NCI-H446 treated with DMSO at 0.1 percent for 48 hours (cell line): ENCODE measurements at places on chromosomes 16 and 17.

GRCh38 chr17:80819422-80820164 is 172.0 kb upstream of the CHMP6 start:
- no peak for DNase-seq

DNA sequence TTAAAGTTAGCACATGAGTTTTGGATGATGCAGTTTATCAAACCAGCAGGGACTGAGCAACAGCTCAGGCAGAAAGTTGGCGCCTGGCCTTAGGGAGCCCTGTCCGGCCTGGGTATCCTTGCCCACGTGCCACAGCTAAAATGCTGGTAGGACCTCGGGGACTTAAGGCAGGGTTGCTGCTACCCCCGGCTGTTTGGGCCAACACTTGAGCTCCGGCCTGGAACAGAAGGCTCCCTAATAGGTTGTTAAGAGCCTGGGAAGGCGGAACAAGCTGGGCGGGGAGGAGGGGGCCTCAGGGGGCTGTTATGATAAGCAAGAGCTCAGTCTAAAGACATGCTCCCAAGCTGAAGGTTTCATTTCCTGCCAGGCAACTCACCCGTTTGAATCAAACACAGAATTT is 39.7 kb downstream of the CUEDC1 start:
- no peak for DNase-seq

DNA sequence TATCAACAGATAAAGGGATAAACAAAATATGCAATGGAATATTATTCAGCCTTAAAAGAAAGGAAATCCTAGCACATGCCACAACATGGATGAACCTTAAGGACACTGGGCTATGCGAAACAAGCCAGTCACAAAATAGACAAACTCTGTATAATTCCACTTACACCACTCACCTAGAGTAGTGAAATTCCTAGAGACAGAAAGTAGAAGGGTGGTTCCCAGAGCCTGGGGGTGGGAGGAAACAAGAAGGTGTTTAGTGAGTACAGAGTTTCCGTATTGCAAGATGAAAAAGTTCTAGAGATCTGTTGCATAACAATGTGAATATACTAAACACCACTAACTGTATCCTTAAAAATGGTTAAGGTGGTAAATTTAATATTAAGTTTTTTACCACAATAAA is 10.0 kb downstream of the SPOP start:
- DNase-seq = no peak

GRCh38 chr17:45997624-45998023 is 1.4 kb upstream of the STH start:
- DNase-seq = no peak

DNA sequence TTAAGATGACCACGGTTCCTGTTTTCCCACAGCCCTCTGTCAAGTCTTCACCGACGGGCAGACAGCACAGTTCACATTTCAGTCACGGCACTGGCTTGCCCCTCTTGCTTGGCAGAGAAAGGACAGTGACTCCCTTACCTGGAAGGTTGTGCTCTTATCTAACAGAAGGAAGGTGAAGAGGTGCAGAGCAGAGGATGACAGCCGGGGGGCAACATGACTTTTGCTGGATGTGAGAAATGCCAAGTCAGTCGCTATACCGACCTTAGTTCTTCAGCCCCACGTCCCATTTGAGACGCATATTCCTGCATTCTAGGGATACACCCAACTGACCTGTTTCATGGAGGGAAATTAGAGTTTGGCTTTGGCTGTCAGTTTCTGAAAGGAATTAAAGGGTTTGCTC is 492.3 kb downstream of the NPIPA7 start:
- no peak for DNase-seq

- no peak for DNase-seq
Observed at GRCh38 chr17:36629970-36630502, 28.7 kb downstream of the MRM1 start.

GRCh38 chr17:59642565-59642964 is 22.9 kb downstream of the CLTC start:
- DNase-seq = no peak

- DNase-seq = no peak
Observed at GRCh38 chr16:54430491-54431030, 144.0 kb upstream of the IRX3 start.

GRCh38 chr16:50731130-50731988 is 10.5 kb upstream of the CYLD start:
- DNase-seq = no peak

GRCh38 chr17:33229499-33229898 is 63.6 kb downstream of the ASIC2 start:
- DNase-seq = no peak

DNA sequence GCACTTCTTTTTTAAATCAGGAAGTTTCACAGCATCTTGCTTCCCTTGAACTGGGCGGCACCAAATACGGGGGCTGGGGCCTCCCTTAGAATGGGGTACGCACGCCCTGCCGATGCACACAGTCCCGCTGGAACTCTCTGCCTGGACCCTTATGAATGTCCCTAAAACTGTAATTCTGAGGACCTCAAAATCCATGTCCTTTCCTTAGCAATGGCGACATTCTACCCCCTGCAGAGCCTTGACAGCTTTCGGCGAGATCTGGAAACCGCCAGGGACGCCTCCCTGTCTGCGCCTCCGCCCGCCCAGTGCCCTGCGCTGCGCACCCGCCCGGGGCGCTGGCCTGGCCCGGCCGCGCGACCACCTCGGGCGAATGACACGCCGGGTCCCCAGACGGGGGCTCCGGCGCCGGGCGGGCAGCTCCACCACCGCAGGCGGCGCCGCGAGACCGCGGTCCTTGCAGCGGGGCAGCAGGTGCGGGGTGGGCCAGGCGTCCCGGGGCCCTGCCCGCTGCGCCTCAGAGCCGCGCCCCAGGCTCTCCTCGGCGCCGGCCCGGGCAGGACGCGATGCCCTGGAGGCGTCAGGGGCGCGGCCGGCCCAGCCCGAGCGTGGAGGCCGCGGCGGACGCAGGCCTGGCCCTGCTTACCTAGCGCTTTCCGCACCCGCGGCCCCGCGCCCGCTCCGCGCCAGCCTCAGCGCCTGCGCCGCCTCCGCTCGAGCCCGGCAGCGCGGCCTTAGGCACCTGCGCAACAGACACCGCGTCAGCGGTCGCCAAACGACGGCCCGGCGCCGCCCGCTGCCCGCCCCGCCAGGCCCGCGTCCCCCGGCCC is 548 bp downstream of the HAGH start:
- DNase-seq = no peak

DNA sequence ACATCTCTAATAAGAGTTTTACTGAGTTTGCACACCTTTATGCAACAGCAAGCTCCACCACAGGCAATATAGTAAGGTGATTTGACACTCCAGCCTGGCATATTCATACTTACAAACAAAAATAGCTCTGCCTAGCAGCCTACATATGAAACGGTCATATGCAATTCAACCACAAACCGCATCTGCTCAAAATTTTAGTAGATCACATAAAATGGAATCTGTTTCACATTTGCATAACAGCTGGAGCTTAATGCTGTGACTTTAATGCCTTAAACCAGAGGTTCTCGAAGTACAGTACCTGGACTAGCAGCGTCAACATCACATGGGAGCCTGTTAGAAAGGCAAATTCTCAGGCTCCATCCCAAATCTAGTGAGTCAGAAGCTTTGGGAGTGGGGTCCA is 578.4 kb downstream of the CDH11 start:
- no peak for DNase-seq

GRCh38 chr17:44400226-44400847 is 10.9 kb upstream of the ITGA2B start:
- DNase-seq = no peak

GRCh38 chr16:86016201-86016965 is 117.4 kb downstream of the IRF8 start:
- no peak for DNase-seq

GRCh38 chr17:58088624-58089023 is 5.4 kb downstream of the DYNLL2 start:
- no peak for DNase-seq

DNA sequence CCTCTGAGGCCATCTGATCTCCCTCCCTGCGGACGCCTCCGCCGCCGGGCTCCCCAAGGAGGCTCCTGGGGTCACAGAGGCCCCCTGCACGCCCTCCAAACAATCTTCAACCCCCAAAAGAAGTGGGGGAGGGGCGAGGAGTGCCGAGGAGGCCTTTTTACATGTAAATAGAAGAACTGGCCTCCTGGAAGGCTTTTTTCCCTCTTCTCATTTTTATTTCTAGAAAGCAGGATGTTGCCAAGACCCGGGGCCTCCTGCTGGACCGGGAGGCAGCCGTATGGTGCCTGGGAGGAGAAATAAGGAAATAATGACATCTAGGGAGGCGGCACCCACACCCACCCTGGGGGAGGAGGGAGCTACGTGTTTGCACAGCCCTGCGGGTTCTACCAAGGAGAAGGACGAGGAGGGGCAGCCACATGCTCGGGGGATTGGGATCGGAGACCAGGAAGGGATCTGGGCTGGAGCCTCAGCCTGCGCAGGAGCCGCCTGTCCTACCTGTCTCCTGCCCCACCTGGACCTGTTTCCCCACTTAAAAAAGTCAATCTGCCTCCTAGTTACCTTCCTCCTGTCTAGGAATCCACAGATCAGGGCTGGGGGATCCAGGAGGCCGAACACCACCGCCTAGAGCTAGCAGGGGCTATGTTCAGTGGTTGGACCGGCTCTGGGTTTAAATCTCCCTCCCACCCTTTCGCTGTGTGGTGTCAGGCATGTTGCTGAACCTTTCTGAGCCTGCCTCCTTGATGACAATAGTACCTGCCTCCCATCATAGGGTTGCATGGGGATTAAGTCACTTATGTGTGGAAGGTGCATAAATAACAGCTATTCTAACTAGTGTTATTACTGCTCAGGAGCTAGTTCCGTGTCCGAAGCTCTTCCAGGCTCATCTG is 175.7 kb upstream of the GSE1 start:
- peak; percentile 87 for DNase-seq

DNA sequence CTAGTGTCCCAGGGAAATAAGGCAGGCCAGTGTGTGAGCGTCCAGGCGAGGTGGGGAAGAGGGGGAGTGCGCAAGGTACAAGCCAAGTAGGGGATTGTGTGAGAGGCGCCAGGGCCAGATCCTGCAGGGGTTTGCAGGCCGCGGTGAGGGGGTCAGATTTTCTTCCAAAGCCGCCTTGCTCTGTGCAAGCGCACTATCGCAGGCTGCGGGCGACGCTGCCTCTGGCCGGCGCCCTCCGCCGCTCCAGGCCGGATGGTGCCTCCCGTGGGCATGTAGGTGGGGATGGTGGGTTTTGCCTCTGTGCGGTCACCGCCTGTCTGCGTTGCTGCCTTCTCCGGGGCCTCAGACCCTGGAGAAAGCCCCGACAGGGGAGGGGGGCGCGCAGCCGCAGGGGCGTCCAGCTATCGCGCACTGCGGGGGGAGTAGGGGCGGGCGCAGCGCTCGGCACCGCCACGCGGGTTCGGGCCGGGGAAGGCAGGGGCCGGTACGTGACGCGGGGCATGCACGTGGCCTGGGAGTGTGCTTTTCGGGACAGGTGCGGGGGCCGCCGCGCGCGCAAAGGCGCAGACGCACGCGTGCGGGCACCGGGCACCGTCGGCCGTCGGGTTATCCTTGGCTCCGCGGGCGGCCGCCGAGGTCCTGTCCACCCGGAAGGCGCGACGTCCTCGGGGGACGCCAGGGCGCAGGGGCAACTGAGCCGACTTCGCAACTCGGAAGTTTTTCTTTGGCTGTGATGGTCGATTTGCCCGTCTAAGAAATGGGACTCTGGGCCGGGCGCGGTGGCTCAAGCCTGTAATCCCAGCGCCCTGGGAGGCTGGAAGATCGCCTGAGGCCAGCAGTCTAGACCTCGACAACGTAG is 1.1 kb upstream of the HAPSTR1 start:
- DNase-seq = no peak

DNA sequence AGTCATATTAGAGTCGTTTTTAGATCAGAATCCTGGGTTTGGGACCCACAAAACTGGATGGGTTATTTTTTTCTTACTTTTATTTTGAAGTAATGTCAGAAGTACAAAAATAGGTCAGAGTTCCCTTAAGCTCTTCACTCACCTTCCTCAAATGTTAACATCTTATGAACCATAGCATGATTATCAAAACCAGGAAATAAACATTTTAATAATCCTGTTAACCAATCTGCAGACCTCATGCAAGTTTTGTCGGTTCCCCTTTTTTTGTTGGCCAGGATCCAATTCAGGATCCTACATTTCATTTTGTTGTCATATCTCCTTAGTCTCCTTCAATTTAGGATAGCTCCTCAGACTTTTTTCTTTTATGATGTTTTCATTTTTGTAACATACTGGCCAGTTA is 162.0 kb downstream of the CHD9 start:
- DNase-seq = no peak

- DNase-seq = no peak
Observed at GRCh38 chr17:27849474-27850185, 43.5 kb downstream of the LYRM9 start.

DNA sequence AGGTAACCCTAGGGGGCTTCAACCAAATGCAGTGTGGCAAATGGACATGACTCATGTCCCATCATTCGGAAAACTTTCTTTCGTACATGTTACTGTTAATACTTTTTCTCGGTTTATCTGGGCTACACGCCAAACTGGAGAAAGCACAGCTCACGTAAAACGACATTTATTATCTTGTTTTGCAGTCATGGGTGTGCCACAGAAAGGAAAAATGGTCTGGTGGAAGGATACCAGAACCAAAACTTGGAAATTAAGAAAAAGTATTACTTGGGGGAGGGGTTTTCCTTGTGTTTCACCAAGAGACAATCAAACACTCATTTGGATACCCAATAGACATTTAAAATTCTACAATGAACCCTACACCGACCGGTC is 23.6 kb downstream of the ALOX15B start:
- DNase-seq = no peak
